ENCODE measurements at places on chromosomes 4 and X. TPM values are rescaled to one million over a fixed set of nuclear protein-coding genes. Genes with fewer than 3 reads are reported as not detected.

DNA sequence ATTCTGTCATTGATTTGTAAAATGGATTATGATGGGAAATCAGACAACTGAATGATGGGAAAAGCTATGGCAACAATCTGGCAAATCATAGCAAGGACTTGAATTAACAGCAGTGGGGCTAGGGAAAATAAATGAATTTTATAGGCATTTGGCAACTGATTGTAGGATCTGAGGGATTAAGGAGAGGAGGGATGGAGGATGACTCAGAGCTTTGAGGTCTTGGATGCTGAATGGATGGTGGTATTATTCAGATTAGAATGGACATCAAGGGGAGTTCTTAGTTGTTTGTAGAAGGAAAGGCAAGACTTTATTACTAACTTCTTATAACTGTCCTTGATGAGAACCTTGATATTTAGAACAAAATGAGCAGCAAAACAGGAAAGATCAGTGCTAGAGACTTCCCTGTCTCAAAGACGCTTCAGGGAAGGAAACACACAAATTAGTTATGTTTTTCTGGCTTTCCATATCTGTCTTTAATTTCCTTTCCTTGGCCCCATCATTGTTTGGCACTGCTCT is 51.4 kb upstream of the HHIP start:
- no peak for DNase-seq

DNA sequence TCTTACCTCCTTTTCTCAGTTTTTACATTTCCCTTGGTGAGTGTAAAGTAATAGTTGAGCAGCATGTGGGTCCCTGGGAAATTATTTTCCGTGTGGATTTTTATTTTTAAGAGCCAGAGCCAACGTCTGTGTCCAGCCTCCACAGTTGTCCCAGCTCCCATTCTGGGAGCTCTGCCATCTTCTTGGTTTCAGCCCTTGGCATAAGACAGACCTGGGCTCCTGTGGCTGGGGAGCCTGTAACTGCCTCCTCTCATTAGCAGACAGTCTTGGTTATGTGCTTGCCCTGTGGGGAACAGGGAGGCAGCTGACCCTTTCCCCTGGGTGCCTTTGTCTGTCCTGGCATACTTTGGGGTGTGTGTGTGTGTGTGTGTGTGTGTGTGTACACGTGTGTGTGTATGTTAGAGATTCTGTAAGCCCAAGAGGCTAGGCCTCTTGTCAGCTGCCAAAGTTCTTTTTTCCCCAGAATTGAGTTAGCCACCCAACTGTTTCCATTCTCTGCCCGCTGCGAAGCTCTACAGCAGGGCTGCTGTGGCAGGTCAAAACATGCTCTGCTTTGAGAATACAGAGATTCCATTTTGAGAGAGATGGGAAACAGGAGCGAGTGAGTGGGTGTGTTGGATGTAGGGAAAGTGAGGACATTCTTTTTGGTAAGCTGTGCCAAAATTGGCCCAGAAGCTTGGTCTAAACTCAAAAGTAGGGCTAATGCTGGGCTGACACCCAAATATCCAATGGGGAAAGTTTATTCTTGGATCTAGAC is 140.7 kb downstream of the TMEM164 start:
- no peak for DNase-seq

GAB3 gene
- polyA plus RNA-seq: 8.3 TPM

TMEM154 gene
- 2.9 TPM for polyA plus RNA-seq

GAGE13 gene
- not detected for polyA plus RNA-seq
